Cardiac fibroblast (primary cell): ENCODE measurements at places on chromosomes 7 and 10.

DNA sequence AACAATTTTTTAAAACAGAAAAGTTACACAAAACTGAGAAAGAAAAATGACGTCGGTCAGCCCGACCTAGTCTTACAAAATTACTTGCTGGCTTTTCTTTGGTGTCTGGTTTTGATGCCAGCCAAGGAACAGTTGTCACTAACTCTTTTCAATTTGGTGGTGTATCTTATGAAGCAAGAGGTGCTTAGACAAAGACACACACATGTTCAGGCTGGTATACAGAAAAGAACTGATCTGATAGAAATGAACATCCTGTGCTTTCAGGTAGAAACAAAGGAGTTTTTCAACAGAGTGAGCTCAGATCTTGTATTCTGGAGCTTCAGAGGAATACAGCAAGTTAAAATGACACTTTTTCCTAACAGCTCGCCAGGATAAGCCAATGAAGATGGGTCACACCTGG is 43.6 kb downstream of the PARD3 start:
- no peak for DNase-seq

GRCh38 chr10:118982366-118982765 is 47.1 kb upstream of the NANOS1 start:
- no peak for DNase-seq

DNA sequence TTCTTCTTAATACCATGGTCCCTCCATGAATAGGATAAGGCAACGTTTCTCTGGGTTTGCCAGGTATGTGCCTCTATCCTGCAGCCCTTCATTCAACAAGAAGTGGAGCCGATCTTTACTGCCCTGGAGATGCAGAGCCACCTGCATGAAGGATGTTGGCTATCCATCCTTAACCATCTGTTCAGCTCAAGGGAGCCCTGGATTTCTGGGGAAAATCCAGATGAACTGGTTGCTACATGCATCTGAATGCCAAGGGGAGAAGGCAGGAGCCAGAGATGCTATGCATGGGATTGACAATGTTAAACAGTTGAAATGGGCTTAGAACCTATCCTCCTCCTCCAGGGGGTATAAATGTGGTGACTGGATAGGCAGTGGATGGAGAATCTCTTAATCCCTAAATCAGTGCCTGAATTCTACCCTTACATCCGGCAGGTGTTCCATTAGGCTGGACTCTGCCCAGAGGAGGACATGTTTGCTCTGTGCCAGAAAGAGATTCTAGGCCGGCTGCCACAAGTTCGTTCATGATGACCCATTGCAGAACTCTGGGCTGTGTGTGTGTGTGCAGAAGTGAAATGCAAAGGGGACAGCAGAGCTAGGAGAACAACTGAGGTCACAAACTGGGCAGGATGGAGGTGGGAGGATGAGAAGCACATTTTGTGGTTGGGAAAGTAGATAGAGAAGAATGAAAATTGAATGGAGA is 15.6 kb downstream of the CPED1 start:
- DNase-seq: no peak

GRCh38 chr10:74342991-74343390 is 192.0 kb downstream of the ADK start:
- DNase-seq: no peak

- DNase-seq: no peak
Measured at GRCh38 chr10:98555021-98555619, 108.4 kb upstream of the HPS1 start.

GRCh38 chr10:122543676-122544445 is 16.7 kb upstream of the DMBT1 start:
- DNase-seq: no peak

- DNase-seq: no peak
Measured at GRCh38 chr10:132391676-132392020, 5.4 kb upstream of the PWWP2B start.

DNA sequence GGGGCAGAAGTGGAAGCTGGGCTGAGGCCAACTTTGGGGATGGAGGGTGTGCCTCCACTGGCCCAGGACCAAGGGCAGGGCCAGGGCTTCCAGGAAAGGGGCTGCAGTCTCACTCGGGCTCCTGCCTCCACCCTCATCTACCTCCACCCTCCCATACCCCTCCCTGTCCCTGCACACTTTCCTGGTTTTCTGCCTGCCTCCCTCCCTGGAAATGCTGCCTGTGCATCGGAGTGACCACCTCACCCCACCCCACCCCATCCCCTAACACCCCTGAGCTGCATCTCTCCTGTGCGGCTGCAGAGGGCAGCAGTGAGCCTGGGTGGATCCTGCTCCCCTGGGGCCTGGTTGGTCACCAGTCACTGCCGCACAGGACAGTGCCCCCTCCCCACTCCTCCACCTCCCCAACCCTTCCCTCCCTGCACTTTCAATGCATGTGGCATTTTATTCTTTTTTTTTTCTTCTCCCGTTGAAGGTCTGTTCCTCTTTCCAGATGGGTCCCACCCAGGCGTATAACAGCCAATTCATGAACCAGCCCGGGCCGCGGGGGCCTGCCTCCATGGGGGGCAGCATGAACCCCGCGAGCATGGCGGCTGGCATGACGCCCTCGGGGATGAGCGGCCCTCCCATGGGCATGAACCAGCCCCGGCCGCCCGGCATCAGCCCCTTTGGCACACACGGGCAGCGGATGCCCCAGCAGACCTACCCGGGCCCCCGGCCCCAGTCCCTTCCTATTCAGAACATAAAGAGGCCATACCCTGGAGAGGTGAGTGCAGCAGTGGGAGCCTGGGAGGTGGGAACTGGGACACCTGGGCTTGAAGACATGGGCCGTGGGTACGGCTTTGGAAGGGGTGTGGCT is 54.1 kb upstream of the PPIF start:
- peak; percentile 14 for DNase-seq

GRCh38 chr7:27143023-27143949 is at the start of gene HOXA5:
HOXA5 (minus strand) TSS chr7:27143681; CDS start chr7:27143607, 74 bp downstream.
- DNase-seq: peak; percentile 62

- no peak for DNase-seq
Measured at GRCh38 chr10:98419469-98420261, 4.7 kb upstream of the PYROXD2 start.

GRCh38 chr10:37384923-37385322 is 259.5 kb downstream of the ANKRD30A start:
- DNase-seq: no peak

- DNase-seq: peak; percentile 31
Measured at GRCh38 chr7:15836041-15836440, 149.6 kb upstream of the MEOX2 start.

DNA sequence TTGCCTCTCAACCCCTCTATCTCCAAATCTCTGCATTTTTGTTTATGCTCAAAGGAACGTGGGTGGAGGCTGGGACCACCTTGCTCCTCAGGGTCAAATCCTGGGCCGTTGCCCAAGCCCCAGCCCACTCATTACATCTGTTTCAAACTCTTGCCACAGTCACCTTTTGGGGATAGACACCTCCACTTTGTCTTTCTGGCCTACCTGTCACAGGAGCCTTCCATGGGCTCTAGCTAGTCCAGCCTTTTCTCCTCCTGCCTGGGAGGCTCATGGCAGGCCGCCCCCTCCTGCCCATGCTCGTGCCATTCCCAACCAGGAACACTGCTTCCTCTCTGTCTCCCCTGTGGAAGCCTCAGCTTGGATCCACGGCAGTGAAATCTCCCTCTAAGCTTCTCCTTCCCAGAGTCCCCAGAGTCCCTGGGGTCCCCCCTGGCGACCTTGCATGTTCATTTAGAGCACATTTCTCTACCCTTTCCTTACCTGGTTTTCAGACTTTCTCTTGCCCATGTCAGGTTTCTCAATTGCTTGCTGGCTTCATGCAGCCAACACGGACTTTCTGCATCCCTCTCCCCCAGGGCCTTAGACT is 2.5 kb upstream of the ADAMTS14 start:
- no peak for DNase-seq

DNA sequence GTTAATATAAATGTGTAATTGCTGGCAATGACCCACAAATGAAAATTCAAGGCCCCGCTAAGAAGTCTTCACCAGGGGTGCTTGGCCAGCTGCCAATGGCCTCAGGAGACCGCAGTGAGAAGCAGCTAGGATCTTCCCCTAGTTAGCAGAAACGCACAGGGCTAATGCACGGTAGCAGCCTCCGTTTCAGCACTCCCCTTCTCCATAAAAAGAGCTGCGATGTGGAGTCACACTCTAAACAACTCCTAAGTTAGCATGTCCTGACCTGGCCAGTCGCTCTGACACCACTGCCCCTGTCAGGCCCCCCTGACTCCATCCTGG is 139.0 kb downstream of the SEPTIN14 start:
- DNase-seq: no peak

- DNase-seq: peak; percentile 65
Measured at GRCh38 chr7:135147341-135147898, 452 bp upstream of the TMEM140 start.

DNA sequence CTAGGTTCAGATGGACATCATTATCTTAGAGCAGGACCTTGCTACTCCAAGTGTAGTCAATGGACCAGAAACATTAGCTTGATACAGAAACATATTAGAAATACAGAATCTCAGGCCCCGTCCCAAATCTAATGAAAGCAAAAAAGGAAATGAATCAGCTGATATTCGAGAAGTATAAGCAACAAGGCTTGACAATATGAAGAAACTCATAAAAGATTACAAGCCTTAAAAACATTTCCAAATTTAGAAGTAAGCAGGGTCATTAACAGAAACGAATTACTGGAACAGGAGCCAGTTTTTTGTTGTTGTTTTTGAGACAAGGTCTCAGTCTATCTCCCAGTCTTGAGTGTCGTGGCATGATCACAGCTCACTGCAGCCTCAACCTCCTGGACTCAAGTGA is 40.5 kb upstream of the GSAP start:
- DNase-seq: peak; percentile 42

DNA sequence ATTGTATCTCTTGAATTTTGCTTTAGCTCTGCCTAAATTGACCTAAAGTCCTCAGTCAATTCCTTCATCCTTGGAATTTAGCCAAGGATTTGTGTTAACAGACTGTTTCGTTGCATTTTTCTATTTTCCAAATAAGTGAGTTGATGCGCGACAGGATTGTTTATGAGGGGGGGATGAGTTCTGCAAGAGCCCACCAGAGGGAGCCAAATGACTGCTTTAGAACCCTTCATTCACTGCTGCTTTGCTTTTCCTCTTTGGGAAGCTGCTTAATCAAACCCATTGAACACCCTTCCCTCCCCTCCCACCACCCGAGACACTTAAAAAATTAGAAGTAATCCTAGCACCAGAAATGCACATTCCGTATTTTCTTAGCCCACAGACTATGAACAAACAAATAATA is 33.7 kb upstream of the PTF1A start:
- peak; percentile 68 for DNase-seq

DNA sequence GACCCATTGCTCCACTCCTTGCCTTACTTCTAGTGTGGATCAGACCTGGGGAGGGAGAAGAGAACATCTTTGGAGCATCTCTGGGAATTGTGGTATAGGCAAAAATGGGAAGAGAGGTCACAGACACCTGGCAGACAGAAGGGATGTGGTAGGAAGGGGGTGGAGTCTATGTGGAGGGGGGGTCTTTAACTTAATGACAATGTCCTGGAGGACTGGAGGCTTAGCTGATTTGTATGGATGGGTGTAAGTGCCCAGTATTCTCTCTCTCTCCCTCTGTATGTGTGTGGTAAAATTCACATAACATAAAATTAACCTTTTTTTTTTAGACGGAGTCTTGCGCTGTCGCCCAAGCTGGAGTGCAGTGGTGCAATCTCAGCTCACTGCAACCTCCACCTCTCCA is 3.1 kb upstream of the LDB1 start:
- no peak for DNase-seq

- DNase-seq: no peak
Measured at GRCh38 chr7:157827045-157827862, 490.4 kb downstream of the DNAJB6 start.

GRCh38 chr7:30708412-30708811 is 26.2 kb upstream of the CRHR2 start:
- peak; percentile 3 for DNase-seq

- DNase-seq: no peak
Measured at GRCh38 chr10:22831586-22831985, 96.3 kb upstream of the ARMC3 start.

GRCh38 chr10:112979927-112980326 is 29.9 kb downstream of the TCF7L2 start:
- no peak for DNase-seq
